ENCODE measurements at places on chromosomes 11 and 22.

DNA sequence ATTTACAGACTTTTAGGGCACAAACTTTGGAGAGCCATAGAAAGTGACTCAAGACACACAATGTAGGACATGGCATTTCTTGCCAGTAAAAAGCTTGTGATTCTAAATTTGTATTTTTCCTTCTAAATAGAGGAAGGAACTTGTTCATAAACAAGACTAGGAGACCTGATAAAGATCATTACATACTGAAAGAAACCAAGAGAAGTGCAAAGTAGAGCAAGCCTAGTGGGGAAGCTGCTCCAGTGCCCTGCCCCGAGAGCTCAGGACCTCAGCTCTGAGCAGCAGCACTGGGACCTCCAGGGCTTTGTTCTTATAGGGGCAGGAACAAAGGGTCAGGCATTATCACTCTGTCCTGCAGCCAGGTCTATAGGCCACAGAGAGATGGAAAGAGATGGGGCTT, 7.2 kb downstream of the IRAG1 start:
- DNase-seq: no peak

DNA sequence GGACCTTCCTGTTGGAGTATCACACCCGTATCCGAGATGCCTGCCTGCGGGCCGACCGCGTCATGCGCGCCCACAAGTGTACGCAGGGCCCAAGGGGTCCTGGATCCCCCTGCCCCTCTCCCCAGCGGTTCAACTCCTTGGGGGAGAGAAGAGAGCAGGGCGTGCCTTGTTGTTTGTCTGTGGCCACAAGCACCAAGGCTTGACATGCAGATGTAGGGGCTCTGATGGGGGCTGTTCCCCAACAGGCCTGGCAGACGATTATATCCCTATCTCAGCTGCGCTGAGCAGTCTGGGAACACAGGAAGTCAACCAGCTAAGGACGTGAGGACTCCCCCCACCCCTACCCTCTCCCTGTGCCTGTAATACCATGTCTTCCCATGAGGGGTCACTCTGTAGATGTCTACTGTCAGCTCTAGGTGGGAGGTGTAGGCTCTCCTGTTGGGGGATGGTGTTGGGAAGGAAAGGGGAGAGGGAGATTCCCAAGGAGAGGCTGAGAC, 6.8 kb downstream of the CFL1 start:
- DNase-seq: no peak

- DNase-seq: no peak
These were observed 52.2 kb downstream of the BMAL1 start for GRCh38 chr11:13329670-13330356.

DNA sequence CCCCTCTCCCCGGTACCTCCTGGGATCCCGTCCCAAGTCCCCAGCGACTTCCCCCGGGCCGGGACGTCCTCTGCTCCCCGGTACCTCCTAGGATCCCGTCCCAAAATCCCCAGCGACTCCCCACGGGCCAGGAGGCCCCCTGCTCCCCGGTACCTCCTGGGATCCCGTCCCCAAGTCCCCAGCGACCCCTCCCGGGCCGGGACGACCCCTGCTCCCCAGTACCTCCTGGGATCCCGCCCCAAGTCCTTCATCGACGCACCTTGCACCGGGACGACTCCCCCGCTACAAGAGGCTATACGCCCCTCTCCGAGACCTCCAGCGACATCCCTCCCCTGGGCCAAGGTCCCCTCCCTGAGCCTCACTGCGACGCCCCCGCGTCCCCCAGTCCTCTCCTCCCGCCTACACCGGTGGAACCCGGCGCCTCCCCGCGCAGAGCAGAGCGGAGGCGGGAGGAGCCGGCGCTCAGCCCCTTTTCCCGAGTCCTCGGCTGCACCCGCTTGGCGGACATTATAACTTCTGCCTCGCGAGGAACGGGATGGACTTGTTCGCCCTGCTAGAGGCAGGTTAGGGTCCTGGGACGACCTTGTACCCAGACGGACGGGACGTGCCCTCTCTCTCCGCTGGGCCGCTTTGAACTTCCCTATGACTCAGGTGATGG, 912 bp downstream of the KREMEN1 start:
- no peak for DNase-seq

DNA sequence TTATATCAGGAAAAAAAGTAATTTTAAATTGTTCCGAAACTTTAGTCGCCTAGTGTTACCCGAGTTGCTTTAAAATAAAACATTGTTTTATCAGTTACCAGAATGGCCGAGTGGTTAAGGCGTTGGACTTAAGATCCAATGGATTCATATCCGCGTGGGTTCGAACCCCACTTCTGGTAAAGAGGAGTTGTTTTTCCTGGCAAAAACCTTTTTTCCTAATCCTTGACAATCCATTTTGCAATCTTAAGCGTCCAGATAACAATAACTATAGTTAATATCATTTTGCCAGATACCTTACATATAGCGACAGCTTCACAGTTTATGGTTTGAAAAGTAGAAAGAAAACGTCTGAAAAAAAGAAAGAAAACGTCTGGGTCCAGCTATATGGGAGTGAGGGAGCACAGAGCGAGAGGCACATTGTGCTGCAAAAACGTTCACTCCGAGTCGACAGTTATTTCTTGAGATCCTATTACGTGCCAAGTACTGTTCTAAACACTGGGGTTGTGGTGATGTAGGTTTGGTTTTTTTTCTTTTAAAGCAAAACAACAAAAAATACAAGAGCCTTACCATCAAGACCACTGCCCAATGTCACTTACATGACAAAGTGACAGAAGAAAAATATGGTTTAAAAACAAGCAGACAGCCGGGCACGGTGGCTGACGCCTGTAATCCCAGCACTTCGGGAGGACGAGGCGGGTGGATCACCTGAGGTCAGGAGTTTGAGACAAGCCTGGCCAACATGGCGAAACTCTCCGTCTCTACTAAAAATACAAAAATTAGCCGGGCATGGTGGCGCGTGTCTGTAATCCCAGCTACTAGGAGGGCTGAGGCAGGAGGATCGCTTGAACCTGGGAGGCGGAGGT, 40.6 kb downstream of the OR4D9 start:
- no peak for DNase-seq

GRCh38 chr11:116688202-116688540, 84.6 kb downstream of the BUD13 start:
- DNase-seq: no peak

DNA sequence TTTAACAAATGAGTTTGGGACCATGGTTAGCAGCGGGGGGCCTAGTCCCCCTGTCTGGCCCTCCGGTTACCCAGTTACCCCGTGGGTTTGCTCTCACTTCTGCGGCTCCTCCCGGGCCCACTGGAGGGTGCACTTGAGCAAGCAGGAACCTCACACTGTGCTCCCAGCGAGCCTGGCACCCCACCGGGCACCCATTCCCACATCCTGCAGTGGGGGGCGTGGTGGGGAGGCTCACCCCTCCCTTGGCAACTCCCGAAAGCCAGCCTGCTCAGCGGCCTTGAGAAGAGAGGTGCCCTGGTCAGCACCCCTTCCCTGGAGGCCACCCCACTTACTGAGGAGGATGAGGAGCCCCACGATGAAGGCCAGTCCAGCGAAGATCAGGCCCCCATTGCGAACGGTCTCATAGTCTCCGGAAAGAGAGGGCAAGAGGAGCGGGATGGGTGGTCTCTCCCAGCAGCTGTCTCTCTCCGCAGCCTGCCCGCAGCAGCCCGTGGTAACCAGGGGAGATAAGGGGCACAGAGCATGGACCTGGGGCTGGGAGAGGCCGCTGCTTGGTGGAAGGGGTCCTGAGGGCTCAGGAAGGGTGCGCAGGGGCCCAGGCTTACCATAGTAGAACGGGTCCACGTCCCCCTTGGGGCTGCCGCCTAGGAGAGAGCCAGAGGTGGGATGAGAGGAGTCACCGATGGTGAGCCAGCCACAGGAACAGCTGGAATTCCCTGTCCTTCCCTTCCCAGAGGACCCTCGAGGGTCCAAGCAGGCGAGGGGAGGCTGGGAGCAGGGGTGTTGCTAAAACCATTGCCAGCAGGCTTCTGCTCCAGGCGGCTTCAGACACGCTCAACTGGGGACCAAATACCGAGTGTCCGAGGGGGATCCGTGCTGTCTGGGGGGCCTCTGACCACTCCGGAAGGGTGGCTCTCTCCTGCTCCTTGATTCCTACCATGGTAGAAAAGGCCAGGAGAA, 2.2 kb downstream of the FXYD2 start:
- DNase-seq: no peak

- DNase-seq: no peak
These were observed 6.2 kb upstream of the LRFN4 start for GRCh38 chr11:66850588-66851238.

DNA sequence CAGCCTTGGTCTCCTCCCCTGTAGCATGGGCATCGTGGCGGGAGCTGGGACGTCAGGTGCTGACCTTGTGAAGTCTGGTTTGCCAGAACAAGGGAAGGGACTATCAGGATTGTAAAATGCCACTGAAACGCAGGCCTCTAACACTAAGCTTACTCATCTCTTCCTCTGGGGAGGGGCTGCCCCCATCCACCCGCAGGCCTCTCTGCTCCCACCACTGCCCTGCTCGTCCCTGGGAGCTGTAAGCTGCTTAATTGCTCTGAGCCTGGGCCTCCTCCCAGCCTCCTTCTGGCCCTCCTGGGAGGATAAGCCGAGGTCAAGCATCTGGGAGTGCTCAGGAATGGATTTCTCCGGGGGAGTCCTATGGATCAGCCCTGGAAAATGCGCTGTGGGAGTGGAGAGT, 8.4 kb downstream of the SHISAL1 start:
- peak; percentile 18 for DNase-seq

- DNase-seq: no peak
These were observed 42.1 kb upstream of the APLNR start for GRCh38 chr11:57279116-57279515.

DNA sequence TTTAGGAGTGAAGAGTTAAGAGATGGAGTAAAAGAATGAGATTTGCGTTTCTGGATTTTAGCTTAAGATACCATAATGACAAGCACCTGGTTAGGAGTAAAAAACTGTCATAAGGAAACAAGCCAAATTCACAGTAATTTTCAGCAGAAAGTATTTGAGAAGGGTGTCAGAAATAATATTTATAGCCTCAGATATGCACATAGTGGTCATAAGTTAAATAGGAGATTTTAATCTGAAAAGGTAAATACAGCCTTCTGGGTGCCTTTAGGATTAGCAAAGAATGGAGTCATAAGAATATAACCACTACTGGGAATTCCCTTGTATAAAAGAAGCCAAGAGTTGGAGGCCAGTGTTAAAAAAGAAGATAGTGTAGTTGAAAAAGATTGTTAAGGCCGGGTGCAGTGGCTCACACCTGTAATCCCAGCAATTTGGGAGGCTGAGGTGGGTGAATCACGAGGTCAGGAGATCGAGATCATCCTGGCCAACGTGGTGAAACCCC, 160.1 kb downstream of the SWAP70 start:
- DNase-seq: no peak

DNA sequence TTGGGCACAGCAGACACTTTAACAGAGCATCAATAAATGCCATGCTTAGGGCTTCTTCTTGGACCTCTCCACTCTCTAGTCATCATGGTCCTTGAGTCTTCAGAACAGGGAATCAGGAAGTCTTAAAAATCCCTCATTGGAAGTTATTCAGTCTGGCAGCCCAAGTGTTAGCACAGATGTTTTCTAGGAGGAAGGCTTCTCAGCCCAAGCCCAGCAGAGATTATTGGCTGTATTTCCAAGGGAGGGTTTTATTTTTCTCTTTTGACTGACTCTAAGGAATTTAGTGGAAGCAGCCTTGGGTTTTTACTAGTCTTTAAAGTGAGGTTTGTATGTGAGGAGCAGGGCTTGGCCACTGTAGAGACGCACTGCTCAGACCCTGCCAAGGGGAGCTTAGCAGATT, 41.9 kb downstream of the CEP164 start:
- DNase-seq: no peak

DNA sequence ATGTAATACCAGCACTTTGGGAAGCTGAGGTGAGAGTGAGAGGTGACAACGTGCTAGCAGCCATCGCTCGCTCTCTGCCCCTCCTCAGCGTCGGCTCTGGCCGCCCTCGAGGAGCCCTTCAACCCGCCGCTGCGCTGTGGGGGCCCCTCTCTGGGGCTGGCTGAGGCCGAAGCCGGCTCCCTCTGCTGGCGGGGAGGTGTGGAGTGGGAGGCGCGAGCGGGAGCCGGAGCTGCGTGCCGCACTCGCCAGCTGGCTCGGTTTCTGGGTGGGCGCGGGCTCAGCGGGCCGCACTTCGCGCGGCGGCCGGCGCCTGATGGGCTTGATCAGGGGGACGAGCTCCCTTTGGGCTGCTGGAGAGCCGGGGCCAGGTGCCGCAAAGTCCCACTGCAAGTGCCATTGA, 98.9 kb upstream of the UBASH3B start:
- DNase-seq: no peak
